Stimulated activated CD4-positive, alpha-beta T cell treated with anti-CD3 and anti-CD28 coated beads, TNF-alpha, amount 100 ng/mL, for 24 hours (primary cell): ENCODE measurements at places on chromosomes 7 and 10.
A peak's percentile ranks its signal among the peaks of the same experiment; 100 is the strongest.

- DNase-seq, result no peak
Observed at GRCh38 chr10:72164617-72165016, 51.2 kb upstream of the ANAPC16 start.

DNA sequence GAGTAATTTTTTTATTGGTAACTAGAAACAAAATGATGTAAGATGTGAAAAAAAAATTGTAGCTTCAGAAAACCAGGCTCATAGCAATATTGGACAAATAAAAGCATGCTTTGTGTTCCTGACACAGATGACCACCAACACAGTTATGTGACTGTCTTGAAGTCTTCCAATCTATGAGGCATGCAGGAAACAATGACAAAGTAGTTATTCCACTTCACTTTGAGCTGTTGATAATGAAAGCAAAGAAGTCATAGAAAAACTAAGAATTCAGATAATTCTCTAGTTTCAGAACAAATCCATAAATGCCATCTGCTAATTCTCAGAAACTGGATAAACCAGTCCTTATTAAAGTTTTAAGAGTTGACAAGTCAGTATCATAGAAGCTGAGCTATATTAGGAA, 378.4 kb upstream of the SEMA3D start:
- no peak for DNase-seq

- DNase-seq, result no peak
Observed at GRCh38 chr10:74988832-74989561, 122.5 kb upstream of the SAMD8 start.

DNA sequence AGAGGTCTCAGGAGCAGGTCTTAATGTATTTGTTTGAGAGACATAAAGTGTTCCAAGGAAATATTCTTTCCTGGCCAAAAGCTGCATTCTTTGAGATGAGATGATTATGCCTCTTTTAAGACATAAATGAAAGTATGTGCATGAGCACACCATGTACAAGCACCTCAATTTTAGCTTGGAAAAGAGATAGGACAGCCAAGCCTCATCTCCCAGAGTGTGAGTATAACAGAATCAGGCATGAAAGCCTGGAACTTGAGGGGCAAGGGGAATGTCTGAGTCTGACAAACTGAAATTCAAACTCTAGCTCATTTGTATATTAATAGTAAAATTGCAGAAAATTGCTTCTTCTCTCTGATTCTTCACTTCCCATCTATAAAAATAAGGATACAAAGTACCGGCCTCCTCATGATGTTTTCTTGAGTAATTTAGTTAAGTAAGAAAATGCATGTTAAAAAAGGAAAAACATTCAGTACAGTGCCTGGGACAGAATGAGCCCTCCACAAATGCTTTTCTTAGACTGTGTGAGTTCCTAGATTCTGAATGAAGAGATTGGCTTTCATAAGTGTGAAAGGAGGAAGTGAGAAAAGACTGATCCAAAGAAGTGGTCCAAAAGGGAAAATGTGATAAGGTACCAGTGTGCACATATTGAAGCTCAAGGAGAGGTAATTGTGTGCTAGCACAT, 1260.9 kb upstream of the SORCS1 start:
- DNase-seq, result no peak

DNA sequence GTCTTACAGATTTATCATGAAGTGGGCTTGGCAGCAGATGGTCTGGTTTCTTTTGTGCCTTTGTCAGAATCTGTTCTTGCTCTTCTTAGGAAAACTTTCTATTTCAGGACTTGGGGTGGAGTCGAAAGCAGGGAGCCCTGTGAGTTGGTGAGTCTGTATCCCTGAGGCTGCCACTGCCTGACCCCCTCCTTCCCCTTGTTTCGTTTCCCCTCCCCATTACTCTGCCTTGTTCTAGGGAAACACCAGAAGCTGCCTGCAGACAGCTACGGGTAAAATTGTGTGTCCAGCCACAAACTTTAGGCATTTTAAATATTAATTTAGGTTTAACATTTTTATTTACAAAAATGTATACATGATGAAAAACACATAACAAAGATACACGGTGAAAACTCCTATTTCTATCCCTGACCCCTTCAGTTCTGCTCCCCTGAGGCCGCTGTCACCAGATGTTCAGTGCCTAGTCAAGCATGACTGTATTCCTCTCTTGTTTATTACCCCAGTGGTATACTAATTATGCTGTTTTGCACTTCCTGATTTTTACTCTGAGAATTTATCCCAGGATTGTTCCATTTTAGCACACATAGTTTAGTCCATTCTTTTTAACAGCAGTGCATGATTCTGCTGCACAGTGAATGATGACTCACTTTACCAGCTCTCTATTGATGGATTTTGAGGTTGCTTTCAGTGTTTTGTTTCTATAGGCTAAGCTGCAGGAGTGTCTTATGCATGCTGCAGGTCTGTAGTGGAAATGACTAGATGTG, 9.1 kb downstream of the TSPAN14 start:
- no peak for DNase-seq

DNA sequence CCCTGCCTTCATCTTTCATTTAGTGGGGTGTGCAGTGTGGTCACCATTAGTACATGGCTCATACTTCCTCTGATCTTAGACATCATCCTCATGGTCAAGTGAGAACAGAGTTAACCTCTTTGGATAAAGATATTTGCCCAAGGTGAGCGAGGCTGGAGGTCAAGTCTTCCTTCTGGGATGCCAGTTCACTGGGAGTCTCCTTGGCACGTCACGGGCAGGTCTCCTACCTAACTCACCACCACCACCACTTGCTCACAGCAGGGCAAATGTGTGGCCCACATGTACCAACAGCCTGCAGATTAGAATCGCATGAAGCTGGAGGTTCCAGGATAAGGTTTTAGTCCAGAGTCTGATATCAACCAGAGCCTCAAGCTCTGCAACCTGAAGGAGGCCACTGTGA, 164.6 kb downstream of the USP6NL start:
- no peak for DNase-seq

- no peak for DNase-seq
Observed at GRCh38 chr7:27329909-27330308, 87.3 kb downstream of the EVX1 start.

DNA sequence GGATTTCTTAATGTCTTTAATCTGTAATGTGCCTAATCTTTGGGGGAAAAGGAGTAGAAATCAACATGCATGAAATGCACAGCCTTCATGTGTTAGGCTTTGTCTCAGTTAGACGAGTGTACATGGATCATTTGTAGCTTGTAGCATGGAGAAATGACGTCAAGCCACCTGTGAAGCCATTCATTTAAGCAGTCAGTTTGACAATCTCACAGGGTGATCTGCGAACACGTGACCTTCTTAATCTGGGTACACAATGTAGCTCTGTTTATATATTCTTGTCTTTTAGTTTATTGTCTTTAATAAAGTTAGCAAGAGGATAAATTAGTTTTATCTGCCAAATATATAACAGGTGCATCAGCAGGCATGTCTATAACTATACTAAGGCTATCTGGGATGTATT, 351.9 kb upstream of the LRGUK start:
- DNase-seq, result no peak

DNA sequence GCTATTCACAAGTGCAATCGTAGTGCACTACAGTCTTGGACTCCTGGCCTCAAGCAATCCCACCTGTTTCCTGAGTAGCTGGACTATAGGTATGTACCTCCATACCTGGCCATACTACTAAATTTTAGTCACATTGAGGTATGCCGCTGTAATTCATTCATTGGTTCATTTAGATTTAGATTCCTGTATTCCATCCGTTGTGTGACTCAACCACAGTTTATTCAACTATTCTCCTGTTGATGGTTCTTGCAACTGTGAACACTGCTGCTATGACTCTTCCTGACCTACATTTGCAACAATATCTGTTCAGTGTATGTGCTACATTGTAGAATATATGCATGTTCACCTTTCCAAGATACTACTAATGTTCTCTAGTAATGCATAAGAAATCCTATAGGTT, 8.0 kb upstream of the ZCCHC24 start:
- DNase-seq, result no peak

- no peak for DNase-seq
Observed at GRCh38 chr10:121355161-121355560, 243.1 kb downstream of the FGFR2 start.

DNA sequence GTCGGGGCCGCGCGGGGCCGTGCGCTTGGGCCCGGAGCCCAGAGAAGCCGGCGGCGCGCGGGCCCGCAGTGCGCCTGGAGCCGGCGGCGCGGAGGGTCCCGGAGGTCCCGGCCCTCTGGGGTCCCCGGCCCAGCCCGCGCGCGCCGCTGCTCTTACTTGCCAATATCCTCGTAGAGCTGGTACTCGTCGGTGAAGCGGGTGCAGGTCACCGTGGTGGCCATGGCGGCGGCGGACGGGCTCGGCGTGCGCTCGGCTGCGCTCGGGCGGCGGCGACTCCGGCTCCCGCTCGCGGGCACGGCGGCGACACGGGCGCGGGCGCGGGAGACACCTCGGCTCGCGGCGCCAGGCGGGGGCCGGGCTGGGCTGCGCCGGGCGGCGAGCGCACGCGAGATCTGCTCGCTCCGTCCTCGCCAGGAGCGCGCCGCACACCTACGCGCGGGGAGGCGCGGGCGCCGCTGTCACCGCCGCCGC, at the start of gene CAMK2B:
TSS of gene CAMK2B (minus strand) at position 394 of the 471 bp plus-strand sequence. CDS start at position 221, 173 bp downstream.
- DNase-seq, result no peak

DNA sequence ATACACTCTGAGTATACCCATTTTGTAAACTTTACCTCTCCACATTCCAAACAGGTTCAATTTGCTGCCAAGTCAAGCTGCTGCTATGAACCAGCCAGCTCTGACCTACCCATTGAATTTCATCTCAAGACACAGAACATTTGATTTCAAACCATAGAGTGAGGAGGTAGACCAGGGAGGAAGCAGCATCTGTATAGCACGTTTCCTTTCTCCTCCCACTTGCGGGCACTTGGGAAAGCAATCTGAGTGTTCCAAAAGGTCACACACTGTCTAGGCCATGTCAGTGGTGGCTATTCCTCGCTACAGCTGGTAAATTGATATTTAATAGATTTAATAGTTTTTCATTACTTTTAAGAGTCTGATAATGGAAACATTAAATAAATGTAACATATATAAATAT, 147.8 kb upstream of the EEPD1 start:
- DNase-seq, result no peak

GRCh38 chr7:100471021-100471420, 7.0 kb upstream of the SPACDR start:
- no peak for DNase-seq

DNA sequence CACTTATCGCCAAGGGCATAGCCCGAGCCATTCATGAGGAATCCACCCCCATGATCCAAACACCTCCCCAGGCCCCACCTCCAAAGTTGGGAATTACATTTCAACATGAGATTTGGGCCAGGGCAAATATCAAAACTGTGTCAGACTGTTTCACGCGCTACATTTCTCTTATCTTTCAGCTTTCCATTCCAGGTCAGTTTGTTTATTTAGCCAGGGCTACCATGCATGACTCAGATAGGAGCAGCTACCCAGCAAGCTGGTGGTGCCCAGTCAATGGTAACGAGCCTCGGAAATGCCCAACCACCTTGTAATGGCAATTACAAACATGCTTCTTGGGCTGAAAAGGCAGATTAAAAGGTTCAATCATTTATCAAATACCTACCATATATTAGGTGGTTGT, 43.6 kb upstream of the BAMBI start:
- no peak for DNase-seq

GRCh38 chr10:102231357-102232318, 5.5 kb downstream of the ELOVL3 start:
- DNase-seq, result peak; percentile 58

GRCh38 chr10:29688230-29688661, 53.5 kb upstream of the SVIL start:
- DNase-seq, result no peak

- DNase-seq, result no peak
Observed at GRCh38 chr7:158614700-158615099, 27.1 kb upstream of the PTPRN2 start.

DNA sequence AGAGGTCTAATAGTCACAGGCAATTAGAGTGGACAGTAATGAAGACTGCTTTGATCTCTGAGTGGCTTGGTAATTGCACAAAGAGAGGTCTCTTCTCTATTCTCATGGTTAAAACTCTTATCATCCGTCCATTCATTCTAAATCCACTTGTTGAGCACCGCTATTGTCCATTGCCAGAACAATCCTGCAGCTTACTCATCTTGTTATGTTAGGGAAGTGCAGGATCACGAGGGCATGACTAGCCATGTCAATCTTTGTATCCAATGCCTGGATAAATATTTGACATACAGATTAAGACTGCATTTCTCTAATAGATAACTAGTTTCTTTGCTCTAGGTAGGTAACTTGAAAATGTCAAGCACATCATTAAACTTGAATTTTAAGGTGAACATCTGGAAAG, 14.9 kb downstream of the SFTPD start:
- no peak for DNase-seq

- no peak for DNase-seq
Observed at GRCh38 chr7:28732071-28732869, 225.9 kb downstream of the TRIL start.

GRCh38 chr7:154928136-154929005, 74.6 kb downstream of the PAXIP1 start:
- no peak for DNase-seq

DNA sequence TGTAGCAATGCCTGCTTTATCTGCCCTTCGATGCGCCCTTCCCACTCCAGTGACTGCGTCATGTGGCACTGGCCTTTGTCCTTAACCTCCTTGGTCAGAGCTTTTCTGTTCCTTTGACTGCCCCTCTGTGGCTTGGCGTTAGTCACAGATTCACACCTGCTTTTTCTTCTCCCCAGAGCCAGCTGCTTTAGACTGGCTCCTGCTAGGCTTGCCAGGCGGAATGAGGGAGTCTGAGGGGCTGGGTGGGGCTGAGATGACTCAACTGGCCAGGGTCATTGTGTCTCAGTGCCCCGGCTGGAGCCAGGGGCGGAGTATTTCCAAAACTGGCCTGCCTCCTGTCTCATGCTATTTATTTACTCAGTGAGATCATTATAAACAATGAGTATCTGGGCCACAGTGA, 194.1 kb downstream of the EMX2 start:
- no peak for DNase-seq

DNA sequence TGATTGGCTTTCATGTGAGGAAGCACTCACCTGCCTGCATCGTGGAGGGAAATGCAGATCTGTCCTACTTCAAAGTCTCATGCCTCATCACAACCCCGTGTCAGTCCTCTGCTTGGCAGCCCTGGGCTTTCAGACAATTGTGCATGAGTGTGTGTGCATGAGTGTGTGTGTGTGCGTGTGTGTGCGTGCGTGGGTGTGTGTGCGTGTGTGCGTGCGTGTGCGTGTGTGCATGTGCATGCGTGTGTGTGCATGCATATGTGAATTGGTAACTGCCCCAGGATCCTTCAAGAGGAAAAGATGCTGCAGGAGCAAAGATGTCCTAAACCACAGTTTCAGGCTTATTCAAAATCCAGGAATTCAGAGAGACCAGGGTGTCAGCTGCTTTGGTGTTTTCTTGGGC, 71.3 kb downstream of the LANCL2 start:
- no peak for DNase-seq
